ENCODE measurements at places on chromosomes 12 and 14. TPM values are rescaled to one million over a fixed set of nuclear protein-coding genes. Genes with fewer than 3 reads are reported as not detected.

GRCh38 chr12:44357494-44357893 lies 518.6 kb downstream of the NELL2 start:
- H3K27ac ChIP-seq, result no peak overlapping the region
- no peaks in the 10 kb centered on the region for H3K4me1 ChIP-seq
- DNase-seq, result no peak
- H3K36me3 ChIP-seq, result no peaks in the 10 kb centered on the region

- H3K4me3 ChIP-seq, result no peak overlapping the region
- H3K36me3 ChIP-seq, result no peaks in the 10 kb centered on the region
- H3K4me1 ChIP-seq, result no peaks in the 10 kb centered on the region
- peaks cover 21% of the 10 kb centered on the region for H3K27me3 ChIP-seq
- no peak overlapping the region for H3K27ac ChIP-seq
Measured at GRCh38 chr12:131232036-131232435, 278.3 kb downstream of the ADGRD1 start.

Gene LRRK2
- total RNA-seq, result 1.8 TPM

Gene KLRC4
- 27.1 TPM for total RNA-seq

DNA sequence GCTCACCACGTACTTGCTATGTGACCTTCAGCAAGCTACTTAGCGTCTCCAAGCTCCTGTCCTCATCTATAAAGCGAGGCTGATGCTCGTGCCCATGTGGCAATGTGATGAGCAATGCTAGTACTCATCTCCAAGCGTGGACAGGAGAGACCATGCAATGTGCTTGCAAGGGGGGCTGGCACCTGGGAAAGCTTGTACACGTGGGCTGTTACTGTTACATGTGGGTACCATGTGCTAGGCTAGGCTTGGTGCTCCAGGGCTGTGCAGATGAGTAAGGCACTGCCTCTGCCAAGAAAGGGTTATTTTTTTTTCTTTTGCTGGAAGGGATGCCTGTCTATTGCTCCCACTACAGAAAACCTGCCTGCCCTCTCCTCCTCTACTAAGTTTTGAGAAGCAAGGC lies 46.6 kb downstream of the TSPAN11 start:
- DNase-seq, result no peak
- peaks cover 22% of the 10 kb centered on the region for H3K27me3 ChIP-seq
- H3K27ac ChIP-seq, result no peak overlapping the region
- no peaks in the 10 kb centered on the region for H3K4me1 ChIP-seq
- no peaks in the 10 kb centered on the region for H3K36me3 ChIP-seq

- no peak overlapping the region for H3K27ac ChIP-seq
- DNase-seq, result no peak
- no peaks in the 10 kb centered on the region for H3K4me1 ChIP-seq
- H3K36me3 ChIP-seq, result no peaks in the 10 kb centered on the region
Measured at GRCh38 chr12:32508626-32509025, 109.3 kb downstream of the FGD4 start.

GRCh38 chr14:92800525-92800924 lies 6.4 kb downstream of the GOLGA5 start:
- H3K27me3 ChIP-seq, result no peaks in the 10 kb centered on the region
- H3K4me1 ChIP-seq, result peaks cover 17% of the 10 kb centered on the region
- peaks cover 3% of the 10 kb centered on the region for H3K36me3 ChIP-seq
- no peak overlapping the region for H3K27ac ChIP-seq
- no peak for DNase-seq
- no peak overlapping the region for H3K4me3 ChIP-seq

DNA sequence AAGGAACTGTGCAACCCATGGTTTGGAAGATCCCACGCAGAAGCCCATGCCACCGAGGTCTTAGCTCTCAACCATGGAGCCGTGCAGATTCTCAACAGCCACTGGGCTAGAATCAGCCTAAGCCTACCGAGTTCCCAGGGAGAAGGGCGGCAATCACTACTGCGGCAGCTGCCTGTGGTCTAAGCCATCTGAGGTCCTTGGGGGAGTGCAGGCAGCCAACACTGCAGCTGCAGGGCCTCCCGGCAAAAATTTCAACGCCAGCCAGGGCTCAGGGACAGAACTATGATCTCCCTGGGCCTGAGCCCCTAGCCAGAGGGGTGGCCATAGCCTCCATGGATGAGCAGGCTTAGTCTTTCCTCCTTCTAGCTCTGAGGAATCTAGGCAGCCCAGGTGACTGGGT lies 156.8 kb upstream of the CLEC14A start:
- no peak for DNase-seq
- no peak overlapping the region for H3K27ac ChIP-seq
- H3K36me3 ChIP-seq, result no peaks in the 10 kb centered on the region
- peaks cover 8% of the 10 kb centered on the region for H3K27me3 ChIP-seq
- H3K4me1 ChIP-seq, result no peaks in the 10 kb centered on the region

- no peak for DNase-seq
- no peak overlapping the region for H3K27ac ChIP-seq
- no peaks in the 10 kb centered on the region for H3K4me1 ChIP-seq
- H3K27me3 ChIP-seq, result no peaks in the 10 kb centered on the region
- H3K4me3 ChIP-seq, result no peak overlapping the region
- no peaks in the 10 kb centered on the region for H3K36me3 ChIP-seq
Measured at GRCh38 chr12:39062266-39062996, 157.0 kb upstream of the CPNE8 start.

DNA sequence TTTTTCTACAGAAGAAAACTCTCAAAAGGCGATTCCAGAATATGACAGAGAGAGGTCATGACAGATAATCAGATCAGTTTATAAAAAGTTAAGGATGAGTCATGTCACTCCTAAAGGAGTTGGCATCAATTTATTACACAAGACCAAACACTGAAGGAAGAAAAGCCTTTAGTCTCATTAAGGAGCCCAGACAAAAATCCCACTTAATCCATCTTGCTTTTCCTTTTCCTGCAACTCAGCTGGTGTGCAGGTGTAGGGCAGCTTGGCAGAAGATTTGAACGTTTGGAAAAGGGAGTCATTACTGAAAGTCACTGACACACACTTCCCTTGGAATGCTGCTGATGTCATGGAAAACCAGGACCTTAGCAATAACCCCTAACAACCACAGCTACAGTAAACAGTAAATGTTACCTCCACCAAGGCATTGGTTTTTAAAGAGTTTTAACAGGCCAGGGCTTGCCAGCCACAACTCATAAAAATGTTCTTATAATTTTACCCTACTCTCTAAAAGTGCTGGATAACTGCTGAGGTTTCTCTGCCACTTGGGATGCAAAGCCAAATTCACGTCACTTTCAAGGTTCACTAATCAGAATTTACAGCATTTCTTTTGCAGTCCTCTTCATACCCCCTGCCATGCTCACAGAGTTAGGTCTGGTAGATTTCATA lies 320.6 kb downstream of the RAD51B start:
- peaks cover 18% of the 10 kb centered on the region for H3K4me1 ChIP-seq
- no peaks in the 10 kb centered on the region for H3K27me3 ChIP-seq
- no peak for DNase-seq
- no peaks in the 10 kb centered on the region for H3K36me3 ChIP-seq
- no peak overlapping the region for H3K4me3 ChIP-seq
- no peak overlapping the region for H3K27ac ChIP-seq

- no peak overlapping the region for H3K27ac ChIP-seq
- H3K4me1 ChIP-seq, result peaks cover 18% of the 10 kb centered on the region
Measured at GRCh38 chr14:74261288-74261687, 22.0 kb downstream of the VSX2 start.

GRCh38 chr12:112907415-112908157 lies 824 bp downstream of the OAS1 start:
- H3K4me3 ChIP-seq, result peak overlapping the region; percentile 78
- DNase-seq, result no peak
- H3K36me3 ChIP-seq, result no peaks in the 10 kb centered on the region
- peak overlapping the region; percentile 67 for H3K27ac ChIP-seq
- peaks cover 52% of the 10 kb centered on the region for H3K4me1 ChIP-seq
- no peaks in the 10 kb centered on the region for H3K27me3 ChIP-seq

GRCh38 chr12:14810953-14811483 lies 3.0 kb downstream of the SMCO3 start:
- H3K4me1 ChIP-seq, result peaks cover 3% of the 10 kb centered on the region
- H3K27ac ChIP-seq, result no peak overlapping the region
- H3K27me3 ChIP-seq, result no peaks in the 10 kb centered on the region
- no peaks in the 10 kb centered on the region for H3K36me3 ChIP-seq
- H3K4me3 ChIP-seq, result no peak overlapping the region
- no peak for DNase-seq

DNA sequence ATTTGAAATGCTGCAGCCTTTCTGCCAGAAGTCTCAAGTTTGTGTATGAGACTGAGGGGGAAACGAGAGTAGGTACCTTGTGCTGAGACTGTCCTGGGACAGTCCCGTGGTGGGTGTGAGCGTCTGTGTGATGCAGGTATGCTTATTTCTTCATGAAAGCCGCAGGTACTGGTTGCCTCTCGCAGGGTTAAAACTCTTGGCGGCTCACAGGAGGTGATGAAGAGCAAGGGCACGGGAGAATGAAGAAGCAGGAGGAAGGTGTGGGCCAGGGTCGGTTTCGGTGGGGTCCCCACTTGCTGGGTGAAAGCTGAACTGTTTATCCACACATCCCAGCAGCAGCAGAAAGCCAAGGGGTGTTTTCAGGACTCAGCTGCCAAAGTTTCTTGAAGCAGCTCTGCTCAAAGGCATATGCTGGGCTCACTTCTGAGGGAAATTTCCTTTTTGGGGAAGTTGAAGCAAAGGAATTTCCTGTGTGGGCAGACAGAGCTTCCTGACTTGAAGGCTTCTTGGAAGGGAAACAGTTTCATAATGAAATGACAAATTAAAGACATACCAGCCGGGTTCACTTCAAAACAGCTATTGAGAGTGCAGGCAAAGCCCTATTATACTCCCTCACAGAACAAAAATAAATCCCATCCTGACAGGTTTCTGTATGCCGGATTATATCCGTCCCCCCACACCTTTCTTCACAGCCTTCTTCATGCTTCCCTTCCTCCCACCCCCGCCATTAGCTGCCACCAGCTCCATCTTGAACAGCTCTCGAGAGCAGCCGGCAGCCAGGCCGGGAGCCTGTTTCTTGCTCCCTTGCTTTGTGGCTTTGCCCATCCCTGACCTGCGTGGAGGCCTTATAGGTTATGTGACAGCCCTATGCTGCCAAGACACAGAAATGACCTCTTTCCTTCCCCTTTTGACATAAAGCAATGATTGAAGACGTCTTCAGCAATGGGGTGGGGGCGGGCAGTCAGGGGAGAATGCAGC lies 116.6 kb downstream of the ETV6 start:
- DNase-seq, result no peak
- peaks cover 42% of the 10 kb centered on the region for H3K4me1 ChIP-seq

DNA sequence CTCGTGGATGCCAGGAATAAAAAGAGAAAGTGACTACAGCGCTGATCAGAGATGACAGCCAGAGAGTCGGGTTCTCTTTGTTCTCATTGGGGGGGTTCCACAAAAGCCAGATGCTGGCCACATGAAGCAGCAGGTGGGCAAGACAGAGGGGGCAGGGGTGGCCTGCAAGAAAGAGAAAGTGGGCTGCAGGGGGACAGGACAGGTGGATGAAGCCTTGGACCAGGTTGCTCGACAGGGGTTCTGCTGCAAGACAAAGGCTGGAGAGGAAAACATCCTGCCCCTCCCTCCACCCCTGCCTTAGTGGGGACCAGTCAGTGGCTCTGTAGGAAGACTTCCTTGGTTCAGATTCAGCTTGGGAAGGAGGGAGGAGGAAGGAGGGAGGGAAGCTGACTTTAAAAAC lies 126.2 kb downstream of the KSR2 start:
- H3K4me1 ChIP-seq, result no peaks in the 10 kb centered on the region
- DNase-seq, result no peak

Gene TMCC3
- 0.35 TPM for total RNA-seq

Gene RIN3
- 96.1 TPM for total RNA-seq

GRCh38 chr14:44418856-44419255 lies 88.2 kb downstream of the FSCB start:
- no peaks in the 10 kb centered on the region for H3K27me3 ChIP-seq
- no peak for DNase-seq
- no peaks in the 10 kb centered on the region for H3K4me1 ChIP-seq
- H3K27ac ChIP-seq, result no peak overlapping the region

Gene SLC10A1
- total RNA-seq, result not detected

DNA sequence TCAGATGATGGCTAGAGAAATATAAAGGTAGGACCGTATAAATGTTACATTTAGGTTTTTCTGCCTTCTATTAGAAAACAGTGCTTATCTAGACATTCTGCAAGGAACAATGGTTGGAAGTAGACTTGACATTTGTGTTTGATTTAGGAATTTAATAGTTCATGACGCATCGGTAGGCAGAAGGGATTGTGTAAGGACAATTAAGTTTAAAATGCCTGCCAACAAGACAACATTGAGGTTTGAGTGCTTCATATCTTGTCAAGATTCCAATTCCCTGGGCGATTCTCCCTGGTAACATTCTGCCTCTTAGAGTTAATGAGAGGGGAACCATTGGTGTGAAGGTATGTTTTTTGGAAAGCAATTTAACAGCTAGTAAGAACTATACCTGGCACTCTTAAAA lies 186.8 kb upstream of the RBM19 start:
- H3K27me3 ChIP-seq, result no peaks in the 10 kb centered on the region
- H3K4me3 ChIP-seq, result no peak overlapping the region
- no peaks in the 10 kb centered on the region for H3K4me1 ChIP-seq

Measured in T-cell (primary cell).